ENCODE measurements at places on chromosomes 4 and X.
A peak's percentile ranks its signal among the peaks of the same experiment; 100 is the strongest.

DNA sequence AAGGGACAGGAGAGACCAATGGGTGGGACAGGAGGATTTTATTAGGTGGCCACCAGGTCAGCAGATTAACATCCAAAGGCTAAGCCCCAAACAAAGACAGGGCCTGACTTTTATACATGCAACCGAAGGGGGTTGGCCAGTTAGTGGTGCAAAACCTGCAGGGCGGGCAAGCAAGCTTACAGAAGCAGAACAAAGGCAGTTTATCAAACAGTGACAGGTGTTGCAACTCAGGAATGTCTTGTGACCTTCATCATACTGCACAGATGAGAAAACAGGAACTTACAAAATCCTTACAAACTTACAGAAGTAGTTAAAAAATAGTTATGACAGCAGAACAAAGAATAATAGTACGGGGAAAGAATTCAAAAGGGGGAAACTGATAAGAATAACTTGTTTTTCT lies 708.1 kb downstream of the GLUD2 start:
- no peak for DNase-seq

DNA sequence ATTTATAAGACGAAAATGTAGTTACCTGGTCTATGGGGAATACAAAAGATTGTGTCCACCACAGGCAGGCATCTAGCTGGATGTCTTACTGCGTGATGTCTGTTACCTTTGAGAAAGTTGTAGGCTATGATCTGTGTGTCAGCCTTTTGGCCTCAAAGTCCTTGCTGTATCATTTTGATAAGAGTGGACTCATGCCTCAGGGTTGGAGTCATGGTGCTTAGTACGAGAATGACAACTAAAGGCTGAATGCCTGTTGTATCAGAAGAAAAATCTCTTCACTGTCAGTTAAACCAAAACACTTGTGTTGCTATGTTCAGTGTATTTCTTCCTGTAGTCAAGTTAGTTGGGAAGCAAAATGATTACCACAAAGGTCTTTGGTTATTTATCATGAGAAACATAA lies 226.2 kb downstream of the ARHGAP10 start:
- no peak for DNase-seq

GRCh38 chrX:112851806-112852205 lies 11.2 kb upstream of the AMOT start:
- no peak for DNase-seq

DNA sequence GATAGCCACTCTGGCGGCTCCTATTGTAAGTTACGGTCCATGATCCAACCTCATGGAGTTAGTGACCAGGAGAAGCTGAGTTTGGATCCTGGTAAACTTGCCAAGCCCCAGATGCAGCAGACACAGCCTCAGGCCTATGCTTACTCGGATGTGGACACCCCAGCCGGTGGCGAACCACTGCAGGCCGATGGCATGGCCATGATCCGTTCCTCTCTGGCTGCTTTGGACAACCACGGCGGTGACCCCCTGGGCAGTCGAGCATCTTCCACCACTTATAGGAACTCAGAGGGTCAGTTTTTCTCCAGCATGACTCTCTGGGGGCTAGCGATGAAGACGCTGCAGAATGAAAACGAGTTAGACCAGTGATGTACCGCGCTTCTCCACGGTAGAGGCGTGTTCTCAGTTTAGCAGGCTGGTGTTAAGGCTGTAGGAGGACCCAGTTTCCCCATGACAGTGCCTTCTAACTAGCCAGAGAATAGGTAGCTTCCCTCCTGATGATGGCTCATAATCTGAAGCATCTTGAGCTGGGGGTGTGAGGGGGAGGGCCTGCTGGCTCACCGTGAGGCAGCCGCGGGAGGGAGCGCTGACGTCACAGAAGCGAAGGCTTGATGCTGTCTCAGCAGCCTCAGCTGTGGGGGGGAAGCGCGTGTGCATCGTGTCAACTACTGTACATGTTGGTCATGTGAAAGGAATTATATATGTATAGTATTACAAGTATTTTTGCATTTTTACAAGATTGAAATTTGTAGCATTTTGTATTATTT lies 31.1 kb downstream of the ZBTB49 start:
- peak; percentile 33 for DNase-seq

- no peak for DNase-seq
These were observed 260.5 kb upstream of the ANXA10 start for GRCh38 chr4:167831855-167832254.

DNA sequence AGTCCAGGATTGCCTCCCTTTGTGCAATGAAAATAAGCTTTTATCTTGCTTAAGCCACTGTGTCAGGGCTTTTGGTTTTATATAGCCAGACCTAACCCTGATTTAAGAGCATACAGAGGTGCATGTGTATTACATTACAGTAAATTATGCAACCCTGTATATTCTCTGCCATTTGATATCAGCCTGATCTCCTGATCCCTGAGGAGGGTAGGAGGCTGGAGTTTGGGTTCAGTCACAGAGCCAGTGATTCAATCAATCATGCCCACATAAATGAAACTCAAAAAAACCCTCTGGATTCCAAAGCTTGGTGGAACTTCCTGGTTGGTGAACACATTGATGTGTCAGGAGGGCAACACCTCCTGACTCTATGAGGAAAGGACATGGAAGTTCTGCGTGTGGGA lies 7.3 kb upstream of the KLHL8 start:
- DNase-seq: no peak

DNA sequence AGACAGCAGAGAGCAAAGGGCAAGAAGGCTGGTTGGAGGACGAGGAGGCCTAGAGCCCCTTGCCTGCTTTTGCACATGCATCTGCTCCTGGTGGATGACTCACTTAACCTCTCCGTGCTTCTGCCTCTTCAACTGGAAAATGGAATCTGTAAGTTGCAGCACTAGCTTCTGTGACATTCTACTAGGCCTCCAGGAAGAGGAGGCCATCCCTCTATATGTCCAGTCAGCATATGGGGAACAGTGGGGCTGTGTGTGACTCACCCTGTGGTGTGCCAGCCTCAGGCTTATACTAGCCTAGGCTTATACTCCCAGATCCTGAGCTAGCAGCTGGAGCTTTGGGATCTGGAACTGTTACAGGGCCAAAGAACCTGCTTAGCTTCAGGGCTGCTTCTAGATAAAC lies 36.0 kb downstream of the RTL9 start:
- no peak for DNase-seq

DNA sequence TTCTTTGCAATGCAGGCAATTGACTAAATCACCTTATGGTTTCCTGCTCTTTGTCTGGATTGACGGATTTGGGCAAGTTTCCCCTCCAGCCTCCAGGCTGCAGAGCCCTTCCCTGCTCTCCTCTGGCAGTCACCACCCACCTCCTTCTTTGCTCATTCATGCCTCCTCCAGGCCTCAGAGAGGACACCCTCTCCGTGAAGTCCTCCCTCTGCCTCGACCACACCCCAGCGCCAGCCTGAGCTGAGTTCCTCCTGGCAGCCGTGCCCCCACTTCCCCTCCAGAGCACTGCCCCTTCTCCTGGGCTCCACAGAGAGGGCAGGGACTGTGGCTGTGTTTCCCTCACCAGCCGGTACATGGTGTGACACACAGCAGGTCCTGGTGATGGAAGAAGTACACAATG lies 53.7 kb downstream of the DCTD start:
- no peak for DNase-seq

DNA sequence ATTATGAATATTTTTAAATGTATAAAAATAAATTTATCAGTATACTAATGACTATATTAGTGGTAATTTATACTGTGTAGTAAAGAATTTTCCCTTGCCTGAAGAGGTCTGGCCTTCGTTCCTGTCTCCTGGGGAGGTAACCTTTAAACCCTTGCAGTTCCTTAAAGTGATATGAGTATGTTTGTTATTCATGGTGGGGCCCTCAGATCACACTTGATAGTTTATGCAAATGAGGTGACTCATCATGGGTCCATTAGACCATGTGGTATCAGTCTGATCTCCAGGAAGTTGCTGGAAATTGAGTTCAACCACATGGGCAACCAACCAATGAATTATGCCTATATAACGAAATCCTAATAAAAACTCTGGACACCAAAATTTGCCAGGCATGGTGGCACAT lies 904.1 kb downstream of the RPA4 start:
- no peak for DNase-seq

DNA sequence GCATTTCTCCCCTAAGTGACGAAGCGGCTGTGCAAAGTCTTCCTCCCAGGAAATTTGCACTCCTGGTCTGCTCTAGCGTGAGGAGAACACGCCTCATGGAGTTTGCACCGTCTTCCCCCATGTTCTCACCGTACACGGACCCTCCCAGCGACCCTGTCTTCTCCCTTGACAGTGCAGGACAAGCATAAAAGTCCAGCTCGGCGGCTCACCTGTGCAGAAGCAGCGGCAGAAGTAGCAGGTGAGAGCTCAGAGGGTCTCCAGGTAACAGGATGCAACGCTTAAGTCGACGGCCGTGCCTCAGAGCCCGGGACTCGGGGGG lies 314 bp downstream of the P2RY8 start:
- no peak for DNase-seq

- no peak for DNase-seq
These were observed 278.9 kb upstream of the GIMD1 start for GRCh38 chr4:106647451-106647850.

- no peak for DNase-seq
These were observed 81.7 kb upstream of the BMP2K start for GRCh38 chr4:78694457-78694787.

DNA sequence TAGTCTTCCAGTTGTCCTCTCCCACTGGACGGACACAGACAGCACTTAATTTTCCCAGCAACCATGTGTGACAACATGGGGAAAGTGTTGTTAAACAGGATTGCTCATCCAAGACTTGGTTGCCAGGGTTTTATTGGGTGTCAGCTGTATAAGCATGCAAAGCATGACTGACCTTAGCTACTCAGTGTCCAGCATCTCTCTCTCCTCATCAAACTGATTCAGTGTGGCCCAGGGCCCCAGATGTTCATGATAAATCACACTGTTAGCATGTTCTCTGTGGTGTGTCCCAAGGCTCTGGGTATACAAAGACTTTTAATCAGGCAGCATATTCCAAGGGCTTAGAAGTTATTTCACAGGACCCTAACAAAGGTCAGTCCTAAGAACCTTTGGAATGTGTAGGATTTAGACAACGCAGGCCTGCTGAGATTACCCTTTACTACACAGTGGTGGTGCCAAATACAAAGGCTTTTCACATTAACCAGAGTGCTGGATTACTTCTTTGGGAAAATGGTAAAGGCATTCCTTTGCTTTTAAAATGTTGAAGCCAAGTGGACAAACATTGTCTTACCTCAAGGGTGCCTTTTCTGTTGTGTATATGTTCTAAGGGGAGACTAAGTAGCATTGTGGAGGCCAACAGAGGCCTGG lies 213.3 kb downstream of the GLUD2 start:
- no peak for DNase-seq

DNA sequence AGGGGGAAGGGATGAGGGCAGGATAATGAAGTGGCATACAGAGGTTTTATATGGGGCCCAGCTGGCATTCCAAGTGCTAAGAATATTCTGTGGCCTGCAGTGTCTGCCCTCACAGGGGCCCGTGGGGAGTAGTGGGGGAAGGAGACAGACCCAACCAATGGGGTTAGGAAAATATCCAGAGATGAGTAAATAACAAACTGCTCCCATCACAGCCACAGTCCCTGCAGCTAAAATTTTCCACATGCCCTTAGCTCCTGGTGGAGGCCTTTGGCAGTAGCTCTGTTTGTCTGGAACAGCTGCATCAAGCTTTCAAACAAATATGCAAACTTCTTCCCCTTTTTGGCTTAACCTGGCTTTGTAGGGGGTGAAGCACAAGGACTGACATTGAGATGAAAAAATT lies 3.1 kb downstream of the SRPX2 start:
- no peak for DNase-seq

DNA sequence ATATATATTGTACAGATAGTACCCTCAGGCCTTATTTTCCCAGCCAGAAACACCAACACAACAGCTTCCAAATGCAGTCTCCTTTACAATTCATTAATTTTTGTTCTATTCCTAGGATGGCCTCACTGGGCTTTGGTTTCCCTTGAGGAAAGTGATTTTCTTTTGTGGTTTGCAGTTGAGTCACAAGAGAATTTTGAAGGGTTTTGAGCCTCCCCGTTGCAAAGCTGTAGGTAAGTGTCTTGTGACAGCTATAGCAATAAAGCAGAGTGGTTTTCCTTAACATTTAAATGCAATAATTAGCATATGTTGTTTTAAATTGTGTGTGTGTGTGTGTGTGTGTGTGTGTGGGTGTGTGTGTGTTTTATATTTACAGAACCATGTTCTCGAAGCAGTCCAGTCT lies 54.1 kb upstream of the WDR17 start:
- no peak for DNase-seq

DNA sequence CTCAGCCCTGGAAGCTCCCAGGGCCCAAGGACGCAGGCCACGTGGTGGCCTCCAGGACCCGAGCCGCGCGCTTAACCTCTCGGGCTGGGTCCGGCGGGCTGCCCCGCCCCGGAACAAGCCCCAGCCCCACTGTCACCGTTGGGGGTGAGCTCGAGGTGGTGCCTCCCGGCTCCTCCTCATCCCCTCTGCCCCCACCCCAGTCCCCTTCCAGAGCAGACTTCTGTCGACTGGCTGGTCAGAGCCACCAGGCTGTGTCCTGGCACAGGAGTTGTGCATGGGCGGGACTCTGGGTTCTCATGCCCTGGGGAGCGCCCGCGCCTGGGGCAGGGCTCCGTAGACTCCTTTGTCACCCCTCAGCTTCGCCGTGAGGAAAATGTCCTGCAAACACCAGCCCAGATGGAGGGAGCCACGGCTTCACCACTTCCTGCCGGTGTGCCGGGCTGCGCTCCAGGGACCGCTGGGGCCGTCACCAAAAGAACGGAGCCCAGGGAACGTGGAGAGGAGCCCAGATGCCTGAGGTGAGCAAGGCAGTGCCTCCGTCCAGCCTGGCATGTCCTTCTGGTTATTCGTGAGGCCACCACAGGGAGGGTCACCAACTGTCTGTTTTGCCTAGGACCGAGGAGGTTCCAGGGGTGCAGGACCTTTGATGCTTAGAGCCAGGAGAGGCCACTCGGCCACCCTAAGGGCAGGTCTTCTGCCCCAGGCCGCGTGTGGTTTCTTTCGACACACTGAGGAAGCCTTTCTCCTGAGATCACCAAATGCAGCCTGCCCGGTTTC lies 7.1 kb upstream of the RGS12 start:
- peak; percentile 51 for DNase-seq

- no peak for DNase-seq
These were observed 145.6 kb downstream of the ARX start for GRCh38 chrX:24870143-24870542.

GRCh38 chrX:46178763-46179162 lies 366.5 kb downstream of the ZNF674 start:
- no peak for DNase-seq
